ENCODE measurements at places on chromosomes 16 and 17. TPM values are rescaled to one million over a fixed set of nuclear protein-coding genes. Genes with fewer than 3 reads are reported as not detected.

Gene ALOX12
- not detected for total RNA-seq

Gene VASN
- 86.0 TPM for total RNA-seq

Gene CES5A
- not detected for total RNA-seq

Gene TBC1D3E
- not detected for total RNA-seq

Gene SSTR5
- not detected for total RNA-seq

Gene CD300A
- not detected for total RNA-seq

Gene SCARF1
- total RNA-seq, result 0.14 TPM

Gene SLC6A2
- not detected for total RNA-seq

Gene MFSD6L
- total RNA-seq, result not detected

Gene UTP18
- 36.9 TPM for total RNA-seq

Gene TMEM100
- 1.8 TPM for total RNA-seq

Gene ABAT
- 4.6 TPM for total RNA-seq

Gene NPIPB6
- total RNA-seq, result 0.57 TPM

Gene ELP5
- 27.7 TPM for total RNA-seq

Gene KRTAP3-1
- total RNA-seq, result not detected

Gene TBC1D26
- under 0.01 TPM for total RNA-seq

Gene CACNA1G
- under 0.01 TPM for total RNA-seq

Gene PRR29
- total RNA-seq, result 0.28 TPM

Gene KRTAP17-1
- total RNA-seq, result not detected

Gene CFAP52
- 0.28 TPM for total RNA-seq

Gene LMF1
- 12.9 TPM for total RNA-seq

Gene ABCA8
- total RNA-seq, result 50.3 TPM

Gene TMEM235
- total RNA-seq, result not detected

Gene LCAT
- total RNA-seq, result 6.1 TPM

Gene MED9
- 9.5 TPM for total RNA-seq

Gene TTLL6
- 0.57 TPM for total RNA-seq

Gene WNT9B
- not detected for total RNA-seq

Gene C16orf46
- total RNA-seq, result 0.37 TPM

Gene TPSAB1
- not detected for total RNA-seq

Gene PIMREG
- total RNA-seq, result 4.3 TPM

Gene LGALS9B
- not detected for total RNA-seq

Data from smooth muscle cell of bladder (primary cell).